ENCODE measurements at places on chromosomes 5 and 9. TPM values are rescaled to one million over a fixed set of nuclear protein-coding genes. Genes with fewer than 3 reads are reported as not detected.

The TMC1 gene
- 0.81 TPM for polyA plus RNA-seq

The EQTN gene
- polyA plus RNA-seq = 0.39 TPM

The RNF20 gene
- polyA plus RNA-seq = 60.1 TPM

The PPIC gene
- 36.0 TPM for polyA plus RNA-seq

The PCA3 gene
- 0.35 TPM for polyA plus RNA-seq

All from left lung (tissue), 14 donors.